ENCODE measurements at places on chromosomes 5 and 9.

GRCh38 chr5:139676951-139677735 is 29.0 kb downstream of the CXXC5 start:
- DNase-seq = no peak

DNA sequence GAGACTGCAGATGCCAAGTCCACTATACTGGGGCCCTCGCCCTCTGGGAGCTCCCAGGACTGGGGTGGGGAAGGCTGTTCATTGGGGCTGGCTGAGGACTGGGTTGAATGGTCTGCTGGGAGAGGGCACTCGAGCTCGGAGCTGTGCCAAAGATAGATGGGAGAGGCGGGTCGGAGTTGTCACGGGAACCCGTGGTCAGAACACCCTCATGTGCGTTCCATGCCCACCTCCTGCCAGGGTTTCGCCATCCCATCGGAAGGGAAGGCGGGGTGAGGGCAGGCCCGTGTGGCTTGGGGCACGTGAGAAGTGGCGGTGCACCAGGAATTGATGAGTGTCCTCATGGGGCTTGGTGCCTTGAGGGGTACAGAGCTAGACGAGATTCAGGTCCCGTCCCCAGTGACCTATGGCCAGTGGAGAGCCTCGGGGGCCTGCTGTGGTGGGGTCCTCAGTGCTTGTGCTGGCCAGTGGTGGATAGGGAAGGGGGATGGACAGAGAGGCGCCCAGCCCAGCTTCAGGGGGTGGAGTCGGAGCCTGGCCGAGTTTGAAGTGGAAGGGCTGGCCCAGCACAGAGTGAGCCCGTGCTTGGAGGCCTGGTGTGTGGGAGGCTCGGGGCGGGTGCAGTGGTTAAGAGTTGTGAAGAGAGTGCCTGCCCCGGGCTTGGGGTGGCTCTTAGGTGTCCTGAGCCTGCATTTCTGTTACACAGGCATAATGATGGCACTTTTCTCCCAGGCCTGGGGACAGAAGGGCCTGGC is 4.3 kb downstream of the CACFD1 start:
- no peak for DNase-seq

DNA sequence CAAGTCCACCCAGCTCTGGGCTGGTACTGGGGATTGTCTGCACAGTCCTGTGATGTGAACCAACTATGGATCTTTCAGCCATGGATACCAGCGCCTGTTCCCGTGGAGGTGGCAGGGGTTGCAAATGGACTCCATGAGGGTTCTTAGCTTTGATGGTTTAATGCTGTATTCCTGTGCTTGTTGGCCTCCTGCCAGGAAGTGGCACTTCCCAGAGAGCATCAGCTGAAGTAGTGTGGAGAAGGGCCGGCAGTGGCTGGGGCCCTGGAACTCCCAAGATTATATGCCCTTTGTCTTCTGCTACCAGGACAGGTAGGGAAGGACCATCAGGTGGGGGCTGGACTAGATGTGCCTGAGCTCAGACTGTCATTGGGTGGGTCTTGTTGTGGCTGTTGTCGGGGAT is 1104.8 kb upstream of the COX7C start:
- no peak for DNase-seq

- no peak for DNase-seq
Measured at GRCh38 chr5:17120209-17120608, 97.2 kb upstream of the BASP1 start.

DNA sequence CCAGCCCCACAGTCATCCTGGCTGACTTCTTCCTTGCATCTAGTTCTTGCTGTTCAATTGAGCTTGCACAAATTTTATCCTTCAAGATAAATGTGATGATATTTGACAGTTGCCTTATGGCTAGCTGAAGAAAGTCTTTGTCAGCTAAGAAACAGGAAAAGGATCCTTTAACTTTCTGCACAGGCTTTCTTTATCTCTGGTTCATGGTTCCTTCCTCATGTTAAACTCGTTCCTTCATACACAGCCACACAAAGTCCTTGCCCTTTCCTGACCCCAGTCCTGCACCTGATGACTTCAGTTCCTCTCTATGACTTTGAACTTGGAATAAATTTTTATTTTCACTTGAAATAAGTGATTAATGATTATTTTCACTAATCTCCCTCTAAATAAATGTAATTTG is 132.5 kb upstream of the PRSS3 start:
- peak; percentile 20 for DNase-seq

DNA sequence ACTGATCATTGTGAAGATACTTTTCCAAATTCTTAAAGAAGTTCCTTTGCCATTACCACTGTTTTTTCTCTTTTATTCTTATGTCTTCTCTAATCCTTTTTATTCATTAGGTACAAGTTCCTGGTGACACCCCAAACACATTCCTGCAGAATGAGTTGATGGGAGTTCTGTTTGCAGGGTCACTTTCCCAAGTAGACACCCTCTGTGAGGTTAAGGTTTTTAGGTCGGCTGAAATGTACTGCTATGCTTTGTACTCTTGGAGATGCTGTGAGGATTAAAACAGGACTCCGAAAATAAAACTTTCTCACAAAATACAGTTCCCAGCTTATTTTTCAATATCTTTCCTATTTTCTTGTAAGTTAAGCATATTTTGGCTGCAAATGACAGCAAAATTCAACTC is 143.3 kb upstream of the TLE4 start:
- no peak for DNase-seq

GRCh38 chr5:30405821-30406220 is 787.7 kb upstream of the CDH6 start:
- no peak for DNase-seq

GRCh38 chr9:89012294-89013042 is 21.2 kb downstream of the S1PR3 start:
- no peak for DNase-seq

DNA sequence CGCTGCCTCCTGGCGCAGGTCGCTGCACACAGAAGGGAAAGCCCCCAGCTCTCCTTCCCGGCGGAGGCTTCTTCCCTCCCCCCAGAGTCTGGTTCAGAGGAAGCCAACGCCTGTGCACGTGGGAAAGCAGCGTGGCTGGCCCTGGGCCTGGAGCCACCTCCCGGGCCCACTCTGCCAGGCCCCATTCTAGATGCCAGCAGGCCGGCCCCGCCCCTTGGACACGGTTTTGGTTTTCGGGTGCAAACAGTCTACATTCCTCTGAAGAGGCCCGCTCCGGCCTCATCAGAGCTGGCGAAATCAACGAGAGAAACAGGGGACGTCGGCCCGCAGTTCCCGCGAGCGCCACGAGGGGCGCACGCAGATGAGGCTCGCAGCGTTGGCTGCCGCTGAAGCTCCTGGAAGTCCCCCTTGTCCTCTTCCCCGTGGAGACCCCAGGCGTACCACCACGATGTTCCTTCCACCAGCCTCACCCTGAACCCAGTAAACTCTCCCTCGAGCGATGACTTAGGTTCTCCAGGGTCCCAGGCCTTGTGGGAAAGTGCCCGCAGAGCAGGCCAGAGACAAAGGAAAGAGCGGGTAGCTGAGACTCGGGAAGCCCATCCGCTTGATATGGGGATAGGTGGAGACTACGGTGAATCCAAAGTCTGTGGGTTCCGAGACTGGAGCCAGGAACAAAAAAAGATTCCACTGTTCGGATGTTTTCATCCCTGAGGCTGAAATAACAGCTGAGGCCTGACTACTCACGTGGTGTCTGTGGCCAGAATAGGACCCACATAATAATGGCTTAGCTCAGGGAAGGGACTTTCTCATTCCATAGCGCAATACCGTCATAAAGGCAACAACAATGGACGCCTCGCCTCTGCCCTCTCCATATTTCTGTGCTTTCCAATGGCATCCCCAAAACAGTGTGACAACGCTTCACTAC is 64.2 kb downstream of the KLF4 start:
- peak; percentile 64 for DNase-seq

Data from KBM-7 (cell line).